ENCODE measurements at places on chromosomes 5 and 9.

- DNase-seq, result no peak
These were observed 1.5 kb upstream of the TRAF1 start for GRCh38 chr9:120928015-120928482.

- no peak for DNase-seq
These were observed 6.5 kb downstream of the LURAP1L start for GRCh38 chr9:12781226-12781733.

- no peak for DNase-seq
These were observed 24.8 kb downstream of the FYB1 start for GRCh38 chr5:39194466-39195136.

- no peak for DNase-seq
These were observed 103.6 kb downstream of the NREP start for GRCh38 chr5:111653408-111653807.

- DNase-seq, result no peak
These were observed 654 bp downstream of the ADAMTS2 start for GRCh38 chr5:179344431-179345182.

GRCh38 chr9:91994422-91994821 lies 44.4 kb upstream of the ROR2 start:
- DNase-seq, result peak; percentile 47

DNA sequence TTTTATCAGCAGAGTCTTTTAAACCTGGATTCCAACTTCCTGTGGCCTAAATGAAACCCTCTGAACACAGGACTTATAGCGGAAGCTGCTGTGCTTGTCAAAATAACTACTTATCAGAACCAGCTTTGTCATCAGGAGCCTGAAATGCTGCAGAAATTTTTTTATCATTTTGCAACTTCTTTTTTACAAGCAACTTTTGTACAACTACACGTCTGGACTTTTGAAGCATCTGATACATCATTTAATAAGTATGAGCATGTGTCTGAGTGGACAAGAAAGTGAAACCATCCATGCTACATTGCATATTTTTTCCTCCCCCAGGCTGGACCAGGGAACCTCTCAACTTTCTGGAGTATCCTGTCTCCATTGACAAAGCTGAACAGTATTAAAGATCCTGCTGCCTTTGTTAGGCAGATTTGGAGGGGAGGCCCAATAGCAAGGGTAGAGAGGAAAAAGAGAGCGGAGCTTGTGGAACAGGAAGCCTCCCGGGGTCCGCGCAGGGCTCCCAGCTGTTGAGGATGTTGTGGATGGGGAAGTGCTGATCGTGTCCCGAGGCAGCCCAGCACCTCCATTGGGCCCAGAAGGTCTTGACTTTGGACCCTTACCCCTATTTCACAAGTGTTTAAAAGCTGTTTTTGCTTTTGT lies 196.6 kb downstream of the MSX2 start:
- DNase-seq, result no peak

GRCh38 chr5:17690473-17690872 lies 56.2 kb downstream of the TAF11L14 start:
- no peak for DNase-seq

DNA sequence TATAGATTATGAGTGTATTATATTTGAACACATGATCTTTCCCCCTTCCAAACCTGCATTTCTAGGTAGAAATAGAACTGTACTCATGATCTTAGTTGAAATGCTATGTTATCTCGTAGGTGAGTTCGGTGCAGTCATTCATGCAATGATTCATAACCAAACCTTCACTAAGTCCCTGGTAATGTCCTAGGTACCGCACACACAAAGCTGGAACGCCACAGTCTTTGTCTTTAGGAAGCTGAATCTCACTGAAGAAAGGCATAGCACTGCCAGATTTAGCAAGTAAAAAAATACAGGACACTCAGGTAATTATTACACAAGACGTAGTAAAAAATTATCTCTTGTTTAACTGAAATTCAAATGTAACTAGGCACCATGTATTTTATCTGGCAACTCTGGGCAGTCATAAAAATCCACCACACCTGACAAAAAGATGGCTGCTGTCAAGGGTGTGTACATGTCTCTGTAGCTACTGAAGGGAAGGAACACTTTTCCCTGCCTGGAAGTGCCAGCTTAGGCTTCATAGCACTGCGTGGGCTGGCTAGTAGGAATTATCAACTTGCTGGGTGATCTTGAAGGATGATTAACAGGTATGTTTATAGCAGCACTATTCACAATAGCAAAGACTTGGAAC lies 28.0 kb upstream of the TXN start:
- no peak for DNase-seq

DNA sequence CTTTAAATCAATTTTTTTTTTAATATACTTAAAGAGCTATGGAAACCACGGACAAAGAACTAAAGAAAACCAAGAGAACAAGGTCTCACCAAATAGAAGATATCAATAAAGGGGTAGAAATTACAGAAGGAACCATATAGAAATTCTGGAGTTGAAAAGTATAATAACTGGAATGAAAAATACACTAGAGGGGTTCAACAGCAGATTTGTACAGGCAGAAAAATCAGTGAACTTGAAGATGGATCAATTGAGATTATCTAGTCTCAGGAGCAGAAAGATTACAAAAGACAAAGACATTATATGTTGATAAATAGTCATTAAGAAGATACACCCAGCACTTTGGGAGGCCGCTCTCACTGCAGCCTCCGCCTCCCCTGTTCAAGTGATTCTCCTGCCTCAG lies 56.1 kb downstream of the GAPVD1 start:
- no peak for DNase-seq

GRCh38 chr9:132236662-132237311 lies 74.9 kb downstream of the NTNG2 start:
- no peak for DNase-seq

DNA sequence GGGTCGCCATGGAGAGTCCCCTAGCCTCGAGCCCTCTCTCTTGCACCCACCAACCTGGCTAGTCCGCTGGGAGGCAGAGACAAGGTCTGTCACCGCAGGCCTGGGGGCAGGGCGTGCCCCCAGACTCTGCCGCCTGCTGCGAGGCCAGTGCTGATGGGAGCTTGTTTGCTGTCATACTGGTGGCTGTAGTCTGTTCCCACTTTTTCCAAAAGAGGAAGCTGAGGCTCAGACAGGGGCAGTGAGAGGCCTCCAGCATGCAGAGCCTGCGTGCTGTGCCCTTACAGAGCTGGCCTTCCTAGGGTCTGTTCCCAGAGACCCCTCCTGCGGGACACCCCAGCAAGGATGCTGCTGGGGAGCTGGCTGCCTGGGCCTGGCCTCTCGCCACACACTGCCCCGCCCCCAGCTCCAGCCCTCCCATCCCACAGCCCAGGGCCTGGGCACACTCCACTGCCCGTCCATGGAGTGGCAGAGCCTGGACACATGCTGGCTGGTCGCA lies 21.0 kb upstream of the SUSD3 start:
- no peak for DNase-seq

GRCh38 chr9:113817171-113817570 lies 58.9 kb upstream of the ZNF618 start:
- DNase-seq, result no peak

DNA sequence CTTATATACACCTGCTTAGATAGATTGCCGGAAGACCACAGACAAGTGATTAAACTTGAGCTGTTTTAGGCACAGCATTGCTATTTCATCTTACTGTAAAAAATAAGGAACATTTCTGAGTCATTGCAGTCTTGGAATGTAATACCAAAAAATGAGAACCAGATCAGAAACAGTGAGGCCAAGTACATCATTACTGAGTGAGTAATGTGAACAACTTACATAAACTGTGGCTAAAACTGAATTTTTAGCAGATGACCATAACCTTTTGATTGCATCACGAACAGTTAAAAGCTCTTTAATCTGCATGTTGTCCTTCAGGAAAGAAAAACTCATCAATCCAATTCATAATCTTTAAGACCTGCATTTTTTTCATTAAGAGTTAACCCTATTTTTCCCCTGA lies 157.1 kb upstream of the FGF10 start:
- no peak for DNase-seq

DNA sequence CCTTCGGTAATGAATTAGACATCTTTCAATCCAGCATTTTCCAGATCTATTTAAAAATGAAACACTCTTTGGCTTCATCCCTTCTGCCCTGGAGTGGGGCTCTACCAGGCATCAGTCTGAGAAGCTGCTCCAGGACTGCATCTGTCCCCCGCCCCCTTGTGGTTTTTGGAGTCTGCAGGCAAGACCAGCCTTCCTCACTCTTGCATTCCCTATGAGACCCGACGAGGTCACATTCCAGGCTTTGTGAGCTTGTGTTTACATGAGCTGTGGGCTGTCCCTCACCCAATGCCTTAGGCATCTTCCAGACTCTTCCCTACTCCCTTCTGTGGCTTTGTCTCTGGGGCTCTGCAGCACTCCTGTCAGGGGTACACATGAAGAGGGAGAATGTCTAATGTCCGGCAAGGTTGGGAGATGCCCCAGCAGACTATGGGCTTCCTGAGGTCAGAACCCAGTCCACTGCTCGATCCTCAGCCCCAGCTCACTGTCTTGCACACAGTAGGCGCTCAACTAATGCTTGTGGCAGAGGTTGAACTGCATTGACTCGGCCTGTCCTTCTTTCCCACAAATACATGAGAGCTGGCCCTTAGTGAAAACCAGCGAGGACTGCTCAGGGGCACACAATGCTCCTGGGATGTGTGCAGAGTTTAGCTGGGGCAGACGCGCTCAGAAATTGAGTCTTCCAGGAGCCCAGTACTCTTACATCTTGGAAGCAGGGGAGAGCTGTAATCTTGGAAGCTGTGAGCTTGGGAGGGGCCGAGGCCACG lies 11.7 kb upstream of the GADD45G start:
- DNase-seq, result no peak

DNA sequence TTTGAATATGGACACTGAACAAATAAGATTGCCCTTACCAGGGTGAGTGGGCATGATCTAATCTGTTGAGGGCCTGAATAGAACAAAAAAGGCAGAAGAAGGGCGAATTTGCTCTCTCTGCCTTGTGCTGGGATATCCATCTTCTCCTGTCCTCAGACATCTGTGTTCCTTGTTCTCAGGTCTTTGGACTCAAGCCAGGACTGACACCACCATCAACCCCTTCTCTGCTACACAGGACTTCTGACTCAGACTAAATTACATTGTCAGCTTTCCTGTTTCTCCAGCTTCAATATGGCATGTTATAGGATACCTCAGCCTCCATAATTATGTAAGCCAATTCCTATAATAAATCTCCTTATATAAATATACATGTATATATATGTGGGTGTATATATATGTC lies 40.8 kb upstream of the SLCO6A1 start:
- DNase-seq, result no peak

- DNase-seq, result peak; percentile 99
These were observed 5.9 kb downstream of the ABCA2 start for GRCh38 chr9:137021979-137022661.

DNA sequence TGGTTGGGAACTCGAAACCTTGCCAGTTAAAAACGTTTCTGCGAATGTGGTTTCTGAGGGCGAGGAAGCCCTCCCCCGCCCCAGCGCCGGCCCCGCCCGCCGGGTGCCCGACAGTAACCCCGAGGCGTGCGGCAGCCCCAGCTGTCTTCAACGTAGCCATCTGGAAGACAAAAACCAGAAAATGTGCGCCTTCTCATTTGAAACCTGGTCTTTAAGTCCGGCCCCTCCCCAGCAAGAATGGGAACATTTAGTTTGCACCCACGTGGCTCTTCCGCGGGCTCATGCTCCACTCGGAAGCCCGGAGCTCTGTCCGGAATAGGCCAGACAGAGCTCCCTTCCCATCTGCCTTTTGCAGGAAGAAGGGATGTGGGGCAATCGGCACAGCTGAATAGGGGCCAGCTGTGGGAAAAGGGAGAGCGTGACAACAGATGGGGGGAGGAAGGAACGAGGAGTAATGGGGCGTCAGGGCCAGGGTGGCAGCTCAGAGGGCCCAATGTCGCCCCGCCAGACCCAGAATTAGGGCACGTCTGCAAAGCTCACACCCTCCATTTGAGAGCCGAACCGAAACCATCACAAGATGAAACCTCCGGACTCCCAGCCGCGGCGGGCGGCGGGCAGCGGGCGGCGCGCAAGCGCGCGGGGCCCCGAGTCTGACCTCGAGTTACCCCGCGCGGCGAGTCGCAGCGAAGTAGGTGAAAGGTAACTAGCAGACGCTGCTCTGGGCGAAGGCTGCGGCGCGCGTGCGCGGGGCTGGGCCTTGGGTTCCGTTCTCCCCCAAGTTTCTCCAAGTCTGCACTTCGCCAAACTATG lies 63.4 kb upstream of the ABCA1 start:
- no peak for DNase-seq

GRCh38 chr9:135815413-135815812 lies 91.9 kb downstream of the CAMSAP1 start:
- DNase-seq, result no peak

DNA sequence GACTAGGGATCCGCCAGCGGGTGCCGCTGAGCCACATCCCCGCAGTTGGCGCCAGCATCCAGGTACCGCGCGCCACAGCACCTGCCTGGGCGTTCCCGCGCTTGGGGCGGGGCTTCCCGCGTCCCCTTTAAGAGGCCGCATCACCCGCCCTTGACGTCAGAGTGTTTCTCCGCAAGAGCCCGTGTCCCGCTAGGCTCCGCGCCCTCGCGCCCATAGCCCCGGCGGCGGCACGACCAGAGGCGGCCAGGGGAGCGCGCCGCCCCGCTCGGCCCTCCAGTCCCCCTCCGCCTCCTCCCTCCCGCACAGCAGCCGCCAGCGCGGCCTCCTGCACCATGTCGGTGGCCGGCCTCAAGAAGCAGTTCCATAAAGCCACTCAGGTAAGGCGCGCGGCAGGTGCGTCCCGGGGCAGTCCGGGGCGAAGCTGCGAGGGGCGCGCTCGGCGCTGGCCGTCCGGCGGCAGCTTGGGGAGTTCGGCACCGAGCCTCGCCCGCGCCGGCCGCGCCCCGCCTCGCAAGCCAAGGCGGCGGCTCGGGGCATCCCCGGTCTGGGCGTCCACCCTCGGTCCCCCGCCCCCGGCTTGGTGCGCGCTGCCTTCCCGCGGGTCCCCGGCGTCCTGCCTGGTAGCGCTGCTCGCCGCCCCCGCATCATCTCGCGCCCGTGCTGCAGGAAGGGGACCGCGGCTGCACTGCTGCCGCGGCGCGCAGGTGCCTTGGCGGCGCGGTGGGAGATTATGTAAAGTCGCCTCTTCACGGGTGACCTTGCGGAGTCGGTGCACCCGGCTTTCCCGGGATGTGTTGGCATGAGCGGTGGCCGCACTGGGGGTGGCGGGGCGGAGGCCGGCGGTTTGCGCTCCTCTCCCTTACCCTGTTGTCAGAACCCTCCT lies at the start of gene SH3GL2:
TSS of gene SH3GL2 (plus strand) at position 156 of the 883 bp plus-strand sequence.
- peak; percentile 7 for DNase-seq

GRCh38 chr5:93756372-93756771 lies 15.0 kb upstream of the POU5F2 start:
- DNase-seq, result no peak

- no peak for DNase-seq
These were observed 309.1 kb downstream of the SPOCK1 start for GRCh38 chr5:137190031-137190430.

DNA sequence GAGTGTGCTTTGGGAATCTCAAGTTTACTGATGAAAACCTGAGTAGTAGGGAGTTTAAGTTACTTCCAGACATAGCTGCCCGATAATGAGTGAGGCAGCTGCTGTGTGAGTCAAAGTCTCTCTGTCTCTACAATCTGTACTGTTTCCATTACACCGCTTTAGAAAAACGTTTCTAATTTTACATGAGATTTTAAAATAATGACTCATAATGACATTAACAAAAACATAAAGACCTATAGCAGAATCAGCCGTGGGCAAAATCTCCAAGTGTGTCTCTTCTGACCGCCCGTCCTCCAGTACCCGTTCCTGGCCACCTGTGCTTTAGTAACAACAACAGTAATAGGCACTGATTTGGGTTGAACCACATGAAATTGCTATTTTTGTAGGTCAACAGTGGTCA lies 69.6 kb upstream of the PRRC1 start:
- DNase-seq, result no peak
